ENCODE measurements at places on chromosomes 5 and 9.

- peak; percentile 51 for DNase-seq
Measured at GRCh38 chr5:137901011-137901817, 12.0 kb downstream of the PKD2L2 start.

DNA sequence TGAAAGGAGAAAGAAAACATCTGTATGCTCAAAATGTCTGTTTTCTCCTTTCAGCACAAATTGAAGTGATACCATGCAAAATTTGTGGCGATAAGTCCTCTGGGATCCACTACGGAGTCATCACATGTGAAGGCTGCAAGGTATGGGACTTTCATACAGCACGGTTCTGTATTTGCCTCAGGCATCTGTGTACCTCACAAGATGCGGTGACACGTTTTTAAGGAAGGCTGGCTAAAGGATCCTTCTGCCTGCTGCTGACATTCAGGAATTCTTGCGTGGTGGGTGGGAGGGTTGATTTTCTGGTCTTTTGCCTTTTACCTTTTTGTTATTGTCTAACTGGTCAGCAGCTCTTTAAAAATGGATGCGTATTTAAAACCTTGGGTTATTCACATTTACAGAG, 133.1 kb downstream of the RORB start:
- DNase-seq: no peak

- no peak for DNase-seq
Measured at GRCh38 chr5:42542106-42542505, 118.9 kb downstream of the GHR start.

DNA sequence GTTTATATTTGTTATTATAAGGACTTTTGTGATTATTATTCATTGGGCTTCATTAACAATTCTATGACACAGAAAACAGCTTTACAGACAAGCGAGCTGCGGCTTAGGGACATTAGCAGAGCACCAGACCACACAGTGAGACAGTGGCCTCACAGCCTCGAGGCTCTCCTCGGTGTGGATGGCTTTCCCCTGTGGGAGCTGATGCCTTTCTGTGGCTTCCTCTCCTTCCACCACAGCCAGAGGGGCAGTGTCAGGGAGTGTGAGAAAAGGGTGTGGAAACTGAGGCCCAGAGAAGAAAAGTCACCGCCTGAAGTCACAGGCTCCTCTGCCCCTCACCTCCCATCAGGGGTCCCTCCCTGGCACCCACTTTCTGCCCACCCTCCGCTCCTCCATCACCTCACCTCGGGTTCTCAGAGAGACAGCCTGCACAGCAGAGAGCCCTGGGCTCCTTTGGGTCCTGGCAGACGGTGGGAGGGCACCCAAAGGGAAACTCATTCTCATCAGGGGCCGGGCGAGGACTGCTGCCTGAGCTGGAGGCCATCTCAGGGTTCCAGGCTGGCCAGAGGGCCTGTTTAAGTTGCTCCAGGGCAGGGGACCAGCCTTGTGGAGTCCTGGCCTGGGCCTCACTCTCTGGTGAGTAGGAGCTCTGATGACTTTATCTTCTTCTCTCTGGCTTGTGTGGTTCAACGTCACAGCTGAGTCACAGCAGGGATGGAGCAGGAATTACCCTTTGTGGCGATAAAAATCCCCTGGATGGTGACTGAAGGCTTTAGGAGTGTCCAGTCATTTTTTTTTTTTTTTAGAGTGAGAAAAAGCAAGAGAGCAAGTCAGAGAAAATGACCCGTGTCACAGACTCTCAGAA, 830 bp downstream of the TRAF1 start:
- DNase-seq: no peak

DNA sequence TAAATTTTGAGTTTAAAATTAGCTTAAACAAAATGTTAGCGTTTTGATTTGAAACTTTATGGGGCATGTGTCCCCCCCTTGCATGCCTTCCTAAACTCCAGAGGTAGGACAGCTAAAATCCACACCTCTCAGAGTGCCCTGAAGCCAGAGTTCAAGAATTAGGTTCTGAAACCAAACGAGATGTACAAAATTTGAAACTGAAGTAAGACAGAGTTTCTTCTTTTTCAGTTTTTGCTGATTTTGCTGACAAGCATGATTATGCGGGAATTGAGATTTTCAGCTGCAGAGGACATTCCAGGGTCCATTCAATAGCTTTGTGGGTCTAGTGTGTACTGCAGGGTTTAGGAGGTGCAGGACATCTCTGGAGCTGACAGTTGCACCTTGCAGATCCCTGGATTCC, 17.1 kb upstream of the LOX start:
- DNase-seq: no peak
